Neural progenitor cell (in vitro differentiated cells): ENCODE measurements at places on chromosomes 2 and 18.

DNA sequence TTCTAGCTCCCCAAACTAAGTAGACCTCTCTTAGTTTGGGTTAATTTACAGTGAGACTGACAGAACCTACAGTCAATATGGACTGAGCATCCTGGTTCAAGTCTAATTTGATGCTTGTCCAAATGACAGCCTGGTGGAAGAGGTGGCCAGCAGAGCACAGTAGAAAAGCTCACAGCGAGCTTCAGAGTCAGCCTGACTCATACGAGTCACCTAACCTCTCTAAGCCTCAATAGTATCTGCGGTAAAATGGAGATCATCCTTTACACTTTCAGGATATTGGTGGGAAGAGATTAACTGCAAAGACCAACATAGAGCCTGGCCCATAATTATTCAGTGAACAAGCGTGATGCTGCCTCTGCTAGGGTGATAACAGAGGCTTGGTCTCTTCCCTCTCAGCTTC, 54.5 kb downstream of the DOCK10 start:
- no peak for DNase-seq

DNA sequence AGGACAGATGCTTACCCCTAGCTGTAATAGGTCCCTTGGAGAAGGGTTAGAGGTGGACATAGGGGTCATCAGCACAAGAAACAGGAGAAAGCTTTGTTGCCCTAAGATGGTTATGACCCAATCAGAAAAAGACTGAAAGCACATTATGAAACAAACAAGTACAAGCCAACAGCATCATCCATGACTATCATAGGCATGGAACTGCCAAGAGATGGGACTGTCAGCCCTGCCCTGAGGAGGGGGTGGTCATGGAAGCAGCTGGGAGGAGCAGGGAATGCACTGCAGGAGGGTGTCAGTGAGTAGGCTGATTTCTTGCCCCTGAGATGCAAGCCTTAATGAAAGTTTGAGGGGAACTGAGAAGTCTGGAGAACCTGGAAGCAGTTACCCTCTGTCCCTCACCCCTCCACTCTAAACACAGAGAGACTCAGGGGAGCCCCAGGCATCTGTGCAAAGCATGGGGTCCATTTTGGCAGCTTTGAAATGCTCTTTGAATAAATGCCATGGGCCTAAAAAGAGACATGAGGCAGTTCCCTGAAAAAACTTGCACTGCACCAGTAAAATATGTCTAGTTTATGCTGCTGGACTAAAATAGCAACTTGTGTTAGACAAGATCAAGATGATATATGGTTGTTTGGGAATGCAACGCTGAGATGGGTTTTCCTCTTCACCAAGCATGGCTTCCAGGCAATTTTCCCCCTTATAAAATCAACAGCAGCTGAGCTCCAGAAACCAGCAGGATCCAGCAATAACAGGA, 122.7 kb upstream of the ZFP36L2 start:
- DNase-seq: no peak

DNA sequence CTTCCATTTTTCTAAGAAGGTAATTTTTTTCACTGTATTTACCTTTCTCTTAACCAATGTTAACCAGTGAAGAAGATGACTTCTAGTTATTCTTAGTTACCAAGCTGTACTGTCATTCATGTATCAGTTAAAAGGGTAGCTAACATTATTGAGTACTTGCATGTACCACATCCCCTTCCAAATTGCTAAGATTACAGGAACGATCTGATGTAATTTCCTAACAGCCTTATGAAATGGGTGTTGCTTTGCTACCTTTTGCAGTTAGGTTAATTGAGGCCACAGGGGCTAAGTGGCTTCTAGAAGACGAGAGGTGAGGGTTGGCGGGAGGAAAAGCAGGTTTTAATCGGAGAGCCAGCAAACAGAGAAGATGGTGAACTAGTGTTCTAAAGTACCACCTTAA, 1.8 kb upstream of the SULT6B1 start:
- no peak for DNase-seq

GRCh38 chr2:68915393-68915792, 37.3 kb downstream of the GKN2 start:
- DNase-seq: no peak

- DNase-seq: no peak
These were observed 88.9 kb upstream of the THOC1 start for GRCh38 chr18:356778-357177.
